T-helper 2 cell (primary cell): ENCODE measurements at places on chromosomes 6 and 20.

DNA sequence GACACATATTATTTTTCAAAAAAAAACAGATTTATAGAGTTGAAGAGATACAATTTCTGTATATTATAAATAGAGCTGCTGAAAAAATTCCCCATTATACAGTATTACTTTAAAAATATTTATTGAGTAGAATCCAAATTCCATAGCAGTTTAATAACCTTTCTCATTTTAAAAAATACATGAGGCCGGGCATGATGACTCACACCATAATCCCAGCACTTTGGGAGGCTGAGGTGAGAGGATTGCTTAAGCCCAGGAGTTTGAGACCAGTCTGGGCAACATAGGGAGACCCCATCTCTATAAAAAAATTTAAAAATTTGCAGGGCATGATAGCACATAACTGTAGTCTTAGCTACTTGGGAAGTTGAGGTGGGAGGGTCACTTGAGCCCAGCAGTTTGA, 13.0 kb downstream of the ATRN start:
- DNase-seq, result no peak

DNA sequence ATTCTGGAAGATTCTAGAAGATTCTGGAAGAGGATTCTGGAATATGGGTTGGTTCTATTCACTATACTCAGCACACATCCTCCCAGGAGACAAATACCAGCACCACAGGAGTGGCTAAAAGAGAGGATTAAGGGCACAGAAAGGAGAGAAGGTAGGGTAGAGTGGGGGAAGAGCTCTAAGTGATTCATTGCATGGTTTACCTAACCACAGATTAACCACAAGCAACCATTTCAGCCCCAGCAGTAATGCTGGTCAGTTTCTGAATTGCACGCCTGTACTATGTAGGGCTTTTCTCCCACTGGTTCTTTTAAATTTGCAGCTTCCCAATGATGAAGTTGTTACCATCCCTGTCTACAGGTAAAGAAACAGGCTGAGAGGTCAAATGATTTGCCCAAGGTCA, 192.7 kb upstream of the PMEPA1 start:
- no peak for DNase-seq

DNA sequence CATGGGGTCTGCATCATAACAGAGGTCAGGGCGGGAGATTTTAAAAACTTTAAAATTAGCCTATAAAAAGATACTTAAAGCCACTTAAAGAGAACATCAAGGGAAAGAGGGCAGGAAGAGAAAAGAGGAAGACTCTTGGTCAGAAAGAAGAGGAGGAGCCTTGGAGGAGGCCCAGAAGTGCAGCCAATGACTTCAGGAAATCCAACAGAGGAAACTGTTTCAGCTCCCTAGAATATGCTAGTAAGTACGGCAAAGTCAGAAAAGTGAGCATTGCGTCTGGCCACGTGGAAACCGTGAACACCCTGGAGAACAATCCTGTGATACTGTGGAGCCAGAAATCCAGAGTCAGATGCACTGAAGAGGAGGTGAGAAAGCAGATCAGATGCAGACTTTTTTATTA, 22.5 kb upstream of the NHSL1 start:
- DNase-seq, result no peak

DNA sequence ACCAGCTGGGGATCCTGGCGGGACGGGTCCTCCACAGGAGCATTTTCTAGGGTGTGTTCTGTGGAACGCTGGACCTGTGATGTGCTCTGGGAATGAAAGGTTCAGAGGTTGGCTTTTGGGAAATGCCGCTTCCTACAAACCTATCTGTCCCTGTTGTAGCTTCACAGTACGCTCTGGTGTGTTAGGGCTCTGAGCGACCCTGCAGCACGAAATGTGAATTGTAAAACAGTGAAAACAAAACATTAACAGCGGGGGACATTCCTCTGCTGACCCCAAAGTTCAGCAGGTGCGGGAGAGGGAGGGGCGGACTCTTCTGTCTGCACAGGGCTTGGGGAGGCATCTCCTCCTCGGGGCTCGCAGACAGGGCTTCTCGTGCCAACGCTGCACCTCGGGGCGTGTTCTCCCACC, 155.9 kb downstream of the NRN1 start:
- no peak for DNase-seq

DNA sequence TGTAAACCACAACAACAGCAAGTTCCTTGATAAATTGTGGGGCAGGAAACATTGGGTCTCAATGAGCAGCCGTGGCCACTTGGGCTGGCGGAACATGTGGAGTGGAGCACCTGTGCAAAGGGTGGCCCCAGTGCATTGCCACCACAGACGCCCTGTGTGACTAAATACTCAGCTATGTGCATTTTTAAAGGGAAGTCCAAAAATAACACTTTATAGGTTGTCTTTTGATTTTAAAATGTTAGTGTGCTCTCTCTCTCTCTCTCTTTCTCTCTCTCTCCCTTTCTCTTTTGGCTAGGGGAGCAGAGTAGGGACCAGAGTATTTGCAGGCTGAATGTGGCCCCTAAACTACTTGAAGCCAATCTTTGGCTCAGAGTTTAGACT, 236.3 kb downstream of the BCAS1 start:
- no peak for DNase-seq

GRCh38 chr20:19996917-19997316, 20.2 kb upstream of the NAA20 start:
- DNase-seq, result no peak

DNA sequence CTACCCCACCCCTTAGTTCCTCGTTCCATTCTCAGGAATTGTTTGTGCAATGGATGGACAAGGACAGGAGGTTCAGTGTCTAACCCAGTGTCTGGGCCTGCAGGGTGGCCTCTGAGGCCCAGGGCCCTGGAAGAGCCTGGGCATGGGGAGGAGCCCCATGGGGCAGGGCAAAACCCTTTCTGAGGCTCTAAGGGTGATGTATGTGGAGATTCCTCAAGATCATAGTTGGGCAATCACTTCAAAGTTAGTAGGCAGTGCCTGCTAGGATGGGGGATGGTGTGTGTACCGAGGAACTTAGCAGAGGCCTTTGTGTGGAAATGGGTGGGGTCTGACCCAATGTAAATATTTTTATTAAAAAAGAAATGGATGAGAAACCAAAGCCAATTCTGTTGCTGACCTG, 6.7 kb upstream of the C2 start:
- DNase-seq, result no peak

- DNase-seq, result no peak
Measured at GRCh38 chr6:170584954-170585498, 589 bp upstream of the PDCD2 start.

- DNase-seq, result peak; percentile 96
Measured at GRCh38 chr6:33856655-33857054, 52.9 kb upstream of the MLN start.

GRCh38 chr20:53930651-53931504, 139.5 kb downstream of the BCAS1 start:
- DNase-seq, result no peak

DNA sequence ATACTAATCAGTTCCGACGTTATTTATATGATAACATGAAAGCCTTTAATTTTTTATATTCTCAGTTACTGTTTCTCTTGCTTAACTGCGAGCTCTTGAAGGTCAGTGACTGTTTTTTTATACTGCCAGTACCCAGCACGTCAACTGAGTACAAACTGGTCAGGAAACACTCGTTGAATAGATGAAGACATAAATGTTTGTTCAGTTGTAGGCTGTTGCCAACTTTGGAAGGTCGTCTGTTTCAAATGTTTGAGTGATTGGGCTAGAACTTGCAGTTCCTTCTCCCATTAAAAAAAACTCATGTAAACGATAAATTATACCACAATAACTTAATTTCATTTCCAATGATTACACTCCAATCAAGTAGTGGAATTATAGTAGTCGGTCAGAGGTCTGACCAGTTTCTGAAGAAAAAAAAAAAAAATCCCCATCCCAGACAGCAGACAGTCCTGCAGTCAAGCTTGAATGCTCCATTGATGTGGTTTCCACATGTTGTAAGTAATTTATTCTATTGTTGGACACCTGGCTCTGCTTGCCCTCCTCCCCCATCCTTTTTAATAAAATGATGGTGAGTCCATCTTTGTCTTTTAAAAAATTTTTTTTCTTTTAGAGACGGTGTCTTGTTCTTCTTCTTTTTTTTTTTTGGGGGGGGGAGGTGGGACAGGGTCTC, 81.1 kb downstream of the SASH1 start:
- DNase-seq, result no peak

GRCh38 chr6:9620263-9620662, 794.6 kb downstream of the TFAP2A start:
- DNase-seq, result no peak

DNA sequence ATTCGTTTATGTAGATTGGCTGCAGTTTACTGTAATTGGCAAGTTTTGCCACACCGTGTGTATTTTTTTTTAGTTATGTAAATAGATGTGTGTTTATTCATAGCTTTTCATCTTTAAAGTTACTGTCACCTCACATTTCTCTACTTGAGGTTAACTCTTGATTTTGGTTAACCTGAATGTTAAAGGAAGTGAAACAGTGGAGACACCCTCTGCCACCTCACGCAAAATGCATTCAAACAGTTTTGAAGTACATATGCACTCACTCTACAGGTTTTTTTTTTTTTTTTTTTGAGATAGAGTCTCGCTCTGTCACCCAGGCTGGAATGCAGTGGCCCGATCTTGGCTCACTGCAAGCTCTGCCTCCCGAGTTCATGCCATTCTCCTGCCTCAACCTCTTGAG, 17.7 kb downstream of the OR2A4 start:
- no peak for DNase-seq

GRCh38 chr20:34042262-34042661, 48.6 kb downstream of the RALY start:
- DNase-seq, result no peak

- no peak for DNase-seq
Measured at GRCh38 chr6:7138921-7139358, 31.2 kb downstream of the RREB1 start.

GRCh38 chr6:132498638-132499037, 14.3 kb downstream of the STX7 start:
- peak; percentile 7 for DNase-seq

- no peak for DNase-seq
Measured at GRCh38 chr20:58673119-58673518, 19.5 kb upstream of the NPEPL1 start.

DNA sequence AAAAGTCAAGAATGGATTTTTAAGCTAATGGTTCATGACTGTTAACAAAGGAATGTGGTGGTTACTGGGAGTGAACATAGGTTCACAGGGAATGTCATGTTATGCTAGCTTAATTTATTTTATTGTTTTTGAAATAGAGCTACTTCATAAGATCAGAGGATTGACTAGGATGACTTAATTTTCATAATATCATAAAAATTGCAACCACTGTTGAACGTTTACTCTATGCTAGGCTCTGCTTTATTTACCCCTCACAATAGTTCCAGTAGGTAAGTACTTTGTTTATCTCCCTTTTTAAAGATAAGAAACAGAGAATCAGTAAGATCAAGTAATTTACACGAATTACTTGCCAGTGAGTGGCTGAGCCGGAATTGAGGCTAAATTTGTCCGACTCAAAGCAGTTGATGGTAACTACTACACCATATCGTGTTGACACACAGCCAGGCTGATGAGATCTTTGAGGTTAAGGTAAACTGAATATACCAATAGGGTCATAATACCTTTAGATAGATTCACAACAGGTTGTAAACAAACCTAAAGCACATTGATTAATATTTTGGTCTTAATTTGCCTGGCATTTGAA, 194.6 kb upstream of the CITED2 start:
- DNase-seq, result peak; percentile 24

- DNase-seq, result no peak
Measured at GRCh38 chr20:59141818-59142581, 21.6 kb upstream of the ZNF831 start.

GRCh38 chr20:9011121-9011520, 57.8 kb upstream of the PLCB4 start:
- no peak for DNase-seq

DNA sequence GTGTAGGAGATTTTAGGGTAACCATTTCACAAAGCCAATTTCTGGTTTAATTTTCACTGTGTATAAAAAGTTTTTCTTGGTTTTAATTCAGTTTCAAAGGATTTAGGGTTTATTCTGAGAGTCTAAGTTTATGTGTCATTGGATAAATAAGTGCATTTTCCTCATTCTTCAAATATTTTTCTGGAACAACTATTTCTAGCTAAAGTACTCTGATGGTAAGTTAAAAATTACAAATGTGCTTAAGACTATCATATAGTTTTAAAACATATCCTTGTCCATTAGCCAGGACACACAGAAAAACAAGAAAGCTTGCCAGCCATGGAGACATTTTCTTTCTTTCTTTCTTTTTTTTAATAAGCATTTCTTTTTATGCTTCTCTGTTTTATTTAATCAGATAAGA, 333.0 kb downstream of the RFPL4B start:
- DNase-seq, result no peak

- peak; percentile 59 for DNase-seq
Measured at GRCh38 chr6:151481786-151482185, 12.0 kb upstream of the CCDC170 start.

GRCh38 chr20:44031781-44032582, 117.3 kb downstream of the TOX2 start:
- DNase-seq, result no peak

- no peak for DNase-seq
Measured at GRCh38 chr6:64776359-64776758, 930.7 kb downstream of the EYS start.

DNA sequence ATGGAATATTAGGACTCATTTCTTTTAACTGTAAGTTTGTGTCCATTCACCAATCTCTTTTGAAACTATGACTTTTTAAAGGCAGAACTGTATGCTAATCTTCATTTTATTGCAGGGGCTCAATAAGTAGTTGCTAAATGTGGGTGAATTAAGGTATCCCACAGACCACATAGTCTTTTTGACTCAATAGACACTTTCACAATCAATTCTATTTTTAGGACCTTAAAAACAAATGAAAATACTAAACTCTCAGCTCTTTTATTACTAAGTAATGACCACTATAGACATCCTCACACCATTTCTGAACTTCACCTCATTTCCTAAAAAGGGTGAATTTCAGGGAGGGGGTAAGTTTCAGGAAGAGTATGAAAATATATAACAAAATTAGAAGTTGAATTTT, 106.8 kb upstream of the BEND6 start:
- no peak for DNase-seq

GRCh38 chr6:13924949-13925881, at the start of gene RNF182:
Gene RNF182, plus strand, starts transcription at chr6:13924952. Its CDS starts 52,168 bp downstream, at chr6:13977120.
- DNase-seq, result no peak

GRCh38 chr6:169806701-169807100, 55.3 kb downstream of the ERMARD start:
- no peak for DNase-seq

DNA sequence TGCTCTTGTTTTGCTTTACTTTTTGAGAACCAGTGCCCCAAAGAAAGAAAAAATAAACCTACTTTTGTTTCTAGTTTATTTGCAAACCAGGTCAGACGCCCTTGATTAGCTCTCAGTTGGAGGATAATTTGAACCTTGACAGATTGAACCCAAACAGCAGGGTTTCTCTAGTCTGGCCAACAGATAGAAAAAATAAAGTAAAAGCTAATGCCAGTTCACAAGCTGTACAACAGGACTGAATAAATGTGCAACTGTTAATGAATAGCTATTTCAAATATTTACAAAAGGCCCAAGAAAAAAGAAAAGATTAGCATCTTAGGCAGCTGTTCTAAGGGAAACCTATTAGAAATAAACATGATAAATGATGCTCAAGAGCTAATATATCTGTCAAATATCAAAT, 331.8 kb downstream of the CDKAL1 start:
- DNase-seq, result no peak
